Esophagus muscularis mucosa (tissue), 4 donors: ENCODE measurements at places on chromosomes 4 and X.

DNA sequence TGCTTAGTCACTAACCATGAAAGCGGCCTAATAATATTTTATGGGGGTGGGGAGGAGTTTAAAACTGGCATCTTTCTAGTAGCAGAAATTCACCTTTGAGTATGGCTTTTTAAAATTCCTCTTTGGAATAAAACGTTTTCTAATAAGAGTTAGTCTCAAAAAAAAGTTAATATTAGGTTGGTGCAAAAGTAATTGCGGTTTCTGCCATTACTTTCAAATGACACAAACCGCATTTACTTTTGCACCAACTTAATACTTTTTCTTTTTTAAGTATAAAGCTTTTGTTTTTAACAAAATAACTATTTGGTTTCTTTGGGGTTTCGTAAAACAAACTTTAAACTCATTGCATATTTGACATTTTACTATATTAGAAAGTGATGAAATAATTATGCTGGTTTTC is 68.4 kb downstream of the FBXO8 start:
- DNase-seq = no peak

GRCh38 chr4:78809295-78809694 is 33.1 kb downstream of the BMP2K start:
- DNase-seq = no peak

GRCh38 chr4:85864259-85865205 is 389.6 kb downstream of the ARHGAP24 start:
- DNase-seq = no peak

DNA sequence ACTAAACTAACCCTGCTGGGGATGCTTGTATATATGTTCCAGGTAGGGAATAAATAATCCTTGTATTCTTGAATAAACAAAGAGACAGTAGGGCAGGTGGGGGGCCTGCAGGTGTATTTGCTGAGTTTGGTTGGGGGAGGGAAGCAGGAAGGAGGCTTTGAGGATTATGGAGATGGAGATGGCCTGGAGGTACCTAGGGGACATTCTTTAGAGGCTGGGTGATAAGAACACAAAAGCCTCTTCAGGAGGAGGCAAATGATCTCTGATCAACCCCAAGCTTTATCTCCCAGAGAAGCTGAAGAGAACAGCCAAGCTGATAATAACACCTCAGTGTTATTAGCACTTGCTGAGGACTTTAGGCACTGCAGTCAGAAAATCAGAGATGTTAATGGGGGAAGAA is 187.7 kb downstream of the MGST2 start:
- DNase-seq = no peak

- DNase-seq = no peak
These were observed 1.3 kb upstream of the CITED1 start for GRCh38 chrX:72306851-72307645.

- DNase-seq = no peak
These were observed 35.1 kb downstream of the SYTL4 start for GRCh38 chrX:100696699-100697351.

DNA sequence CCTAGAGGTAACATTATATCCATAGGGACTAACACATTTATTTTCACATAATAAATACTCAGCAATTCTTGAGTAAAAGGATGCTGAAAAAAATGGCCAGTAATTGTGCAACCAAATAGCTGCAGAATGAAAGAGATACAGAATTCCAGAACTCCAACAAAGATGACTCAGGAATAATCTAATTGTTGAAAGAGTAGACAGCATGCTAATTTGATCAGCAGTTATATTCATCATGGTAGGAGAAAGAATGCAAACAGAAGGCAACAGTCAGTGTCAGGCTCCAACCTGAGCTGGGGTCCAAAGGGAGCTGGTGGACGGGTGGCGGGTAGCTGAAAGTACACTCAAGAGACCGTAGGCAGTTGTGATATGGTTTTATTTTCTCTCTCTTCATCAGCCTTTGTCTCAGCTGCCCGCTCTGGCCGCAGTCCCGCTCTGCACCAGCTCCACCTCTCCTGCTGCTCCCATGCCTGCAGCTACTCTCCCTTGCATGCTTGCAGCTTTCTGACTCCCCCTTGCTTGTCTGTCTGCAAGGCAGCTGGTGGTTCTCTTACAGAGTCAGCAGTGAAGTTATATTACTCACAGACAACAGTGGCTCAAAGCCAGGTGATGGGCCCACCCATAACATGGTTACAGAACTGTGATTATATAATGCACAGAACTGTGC is 1150.1 kb downstream of the STIM2 start:
- no peak for DNase-seq

DNA sequence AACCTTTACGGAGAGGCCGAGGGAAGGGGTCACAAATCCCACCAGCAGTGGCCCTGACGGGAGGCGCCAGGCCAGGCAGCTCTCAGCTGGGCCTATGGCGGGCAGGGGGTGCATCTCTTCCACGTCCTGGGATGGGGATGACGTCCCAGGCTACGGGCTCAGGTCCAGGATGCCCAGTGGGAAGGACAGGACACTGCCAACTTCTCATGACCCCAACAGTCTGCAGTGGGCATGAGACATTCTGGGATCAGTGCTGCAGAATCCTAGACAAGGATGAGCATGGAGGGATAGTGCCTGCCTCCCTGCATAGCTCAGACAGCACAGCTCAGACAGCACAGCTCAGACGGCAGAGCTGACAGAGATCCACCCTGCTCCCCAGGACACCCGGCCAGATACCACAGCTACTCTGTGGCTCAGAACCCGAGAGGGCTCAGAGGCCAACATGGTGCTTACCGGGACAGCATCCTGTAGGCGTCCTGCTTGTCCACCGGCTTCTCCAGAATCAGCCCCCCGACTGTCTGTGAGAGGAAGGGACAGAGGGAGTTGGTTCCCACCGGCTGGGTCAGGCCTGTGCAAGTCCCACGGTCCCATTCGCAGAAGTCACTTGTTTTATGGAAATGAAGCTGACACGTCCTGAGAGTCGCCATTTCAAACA is 17.3 kb downstream of the ASMTL start:
- DNase-seq = no peak

DNA sequence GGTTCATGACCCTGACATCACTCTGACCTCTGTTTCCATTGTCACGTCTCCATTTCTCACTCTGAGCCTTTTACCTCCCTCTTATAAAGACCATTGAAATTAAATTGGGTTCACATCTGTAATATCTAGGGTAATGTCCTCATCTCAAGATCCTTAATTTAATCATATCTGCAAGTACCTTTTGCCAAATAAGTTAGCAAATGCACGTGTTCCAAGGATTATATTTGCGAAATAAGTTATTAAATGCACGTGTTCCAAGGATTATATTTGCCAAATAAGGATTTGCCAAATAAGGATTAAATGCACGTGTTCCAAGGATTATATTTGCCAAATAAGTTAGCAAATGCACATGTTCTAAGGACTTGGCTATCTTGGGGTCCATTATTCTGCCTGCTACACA is 938.0 kb downstream of the NLGN4X start:
- DNase-seq = no peak

- DNase-seq = no peak
These were observed 538 bp downstream of the STBD1 start for GRCh38 chr4:76306882-76307659.
